ENCODE measurements at places on chromosomes 7 and 10.

DNA sequence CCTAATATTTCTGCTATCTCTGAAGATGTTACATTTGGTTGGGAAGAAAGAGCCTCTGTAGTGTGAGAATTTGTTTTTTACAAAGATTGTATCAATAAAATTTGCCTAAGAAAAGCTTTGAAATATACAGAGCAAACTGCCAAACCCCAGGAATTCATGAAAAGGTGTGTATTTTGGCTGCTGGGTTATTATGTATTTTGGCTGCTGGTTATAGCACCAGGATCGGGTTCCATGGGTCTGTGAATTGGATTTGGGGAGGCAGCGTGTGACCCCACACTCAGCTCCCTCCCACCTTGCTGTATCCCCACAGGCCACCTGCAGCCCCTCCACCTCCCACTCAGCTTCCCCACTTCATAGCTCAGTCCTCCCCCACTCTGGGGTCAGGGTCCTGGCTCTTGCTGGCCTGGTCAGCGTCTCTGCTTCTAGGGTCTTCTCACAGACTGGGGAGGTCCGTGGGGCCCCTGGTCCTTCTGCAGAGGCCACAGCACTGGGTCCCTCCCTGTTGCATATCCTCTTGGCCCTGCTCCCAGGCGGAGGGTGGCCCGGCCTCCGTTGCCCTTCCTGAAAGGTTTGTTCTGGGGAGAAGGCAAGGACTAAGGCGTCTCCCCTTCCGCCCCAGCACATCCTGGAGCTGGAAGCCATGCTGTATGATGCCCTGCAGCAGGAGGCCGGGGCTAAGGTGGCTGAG lies 24.0 kb upstream of the DPYSL4 start:
- DNase-seq, result no peak

GRCh38 chr10:98262571-98262970 lies 5.4 kb downstream of the LOXL4 start:
- DNase-seq, result no peak

DNA sequence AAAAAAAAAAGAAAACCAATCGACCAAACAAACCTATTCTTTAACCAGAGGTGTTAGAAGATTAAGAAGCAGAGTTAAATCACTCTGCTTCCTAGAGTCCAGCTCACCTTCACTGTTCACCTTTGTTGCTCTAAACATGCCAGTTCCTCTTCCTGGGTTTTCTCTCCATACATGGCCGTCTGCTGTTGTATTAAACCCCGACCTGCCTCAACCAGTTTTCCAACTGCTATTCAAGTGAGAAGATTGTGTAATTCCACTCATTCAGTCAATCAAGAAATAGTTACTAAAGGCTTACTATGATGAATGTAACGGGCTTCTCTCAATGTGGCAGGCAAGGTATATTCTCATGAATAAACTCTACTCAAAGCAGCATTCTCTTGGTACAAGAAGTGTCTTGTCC lies 8.8 kb downstream of the AASS start:
- no peak for DNase-seq

DNA sequence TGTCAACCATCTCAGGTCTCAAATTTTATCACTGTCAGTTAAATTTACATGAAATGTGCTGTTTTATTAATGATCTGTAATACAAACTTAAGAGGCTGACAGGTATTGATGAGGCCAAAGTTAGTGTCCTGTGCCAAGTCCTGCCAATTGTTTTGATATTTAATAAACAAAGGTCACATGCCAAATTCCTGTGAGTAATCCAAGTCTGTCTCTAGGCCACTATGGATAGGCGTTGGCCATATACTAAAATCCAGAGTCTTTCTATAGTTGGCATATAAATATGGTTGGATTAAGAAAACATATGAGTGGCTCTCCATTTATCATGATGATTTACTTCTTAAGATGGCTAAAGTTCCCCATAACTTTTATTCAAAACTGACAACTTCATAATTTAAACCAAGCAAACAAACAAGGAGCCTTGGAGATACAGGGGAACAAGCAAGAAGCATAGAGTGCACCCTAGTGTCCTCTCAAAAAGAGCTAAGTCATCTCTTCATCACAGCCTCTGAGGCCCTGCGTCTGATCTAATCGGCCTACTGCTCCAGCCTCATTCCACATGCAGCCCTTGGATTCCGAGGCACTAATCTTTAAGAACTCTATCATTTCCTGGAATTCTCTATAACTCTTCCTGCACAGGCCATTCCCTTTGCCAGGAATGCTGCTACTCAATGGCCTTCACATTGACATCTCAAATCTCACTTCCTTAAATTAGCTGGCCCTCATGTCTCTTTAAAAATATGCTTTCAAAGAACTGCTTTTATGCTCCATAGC lies 32.7 kb upstream of the NRCAM start:
- no peak for DNase-seq

DNA sequence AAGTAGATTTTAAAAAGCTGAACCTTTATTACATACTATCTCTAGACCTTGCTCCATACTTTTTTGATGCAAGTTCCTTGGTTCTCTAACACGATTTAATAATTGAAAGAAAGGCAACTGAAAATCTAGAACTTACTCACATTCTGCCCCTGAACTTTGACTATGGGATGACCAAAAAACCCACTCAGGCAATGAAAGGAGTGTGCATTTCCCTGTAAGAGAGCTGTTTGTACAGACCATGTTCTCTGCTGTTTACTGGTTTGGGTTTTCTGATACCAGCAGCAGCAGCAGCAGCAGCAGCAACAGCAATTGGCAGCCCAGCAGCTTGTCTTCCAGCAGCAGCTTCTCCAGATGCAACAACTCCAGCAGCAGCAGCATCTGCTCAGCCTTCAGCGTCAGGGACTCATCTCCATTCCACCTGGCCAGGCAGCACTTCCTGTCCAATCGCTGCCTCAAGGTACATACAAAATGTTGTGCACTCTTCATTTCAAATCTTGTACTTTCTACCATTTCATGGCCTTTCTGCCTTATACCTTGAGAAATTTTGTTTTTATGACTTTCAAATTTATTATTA lies 216.7 kb downstream of the FOXP2 start:
- no peak for DNase-seq

GRCh38 chr10:15439341-15439842 lies 68.3 kb upstream of the FAM171A1 start:
- DNase-seq, result no peak

GRCh38 chr7:105218215-105218614 lies 170.5 kb downstream of the SRPK2 start:
- DNase-seq, result no peak

GRCh38 chr10:60139290-60139689 lies 232.9 kb upstream of the CCDC6 start:
- no peak for DNase-seq

DNA sequence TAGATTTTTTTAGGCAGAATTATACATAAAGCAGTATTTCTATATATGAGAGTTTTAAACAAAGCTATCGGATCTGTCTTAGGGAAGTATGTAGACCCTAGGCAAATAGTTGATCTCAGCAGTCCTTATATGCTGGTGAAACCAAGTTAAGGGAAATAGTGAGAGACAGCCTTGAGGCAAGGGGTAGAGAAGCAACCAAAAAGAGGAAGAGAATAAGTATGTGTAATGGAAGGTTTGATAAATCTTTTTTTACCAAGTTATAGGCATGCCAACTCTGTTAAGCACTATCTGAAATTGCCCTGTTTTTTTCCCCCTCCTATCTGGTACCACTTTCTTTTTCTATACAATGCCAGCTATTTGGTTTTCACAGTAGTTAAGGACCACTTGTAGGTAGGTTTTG lies 19.9 kb downstream of the SPAG6 start:
- DNase-seq, result no peak

GRCh38 chr10:75857896-75858295 lies 426.5 kb downstream of the LRMDA start:
- DNase-seq, result no peak

GRCh38 chr10:63707254-63707910 lies 186.2 kb downstream of the REEP3 start:
- no peak for DNase-seq

- no peak for DNase-seq
Measured at GRCh38 chr7:65951837-65952578, 30.0 kb downstream of the GUSB start.

DNA sequence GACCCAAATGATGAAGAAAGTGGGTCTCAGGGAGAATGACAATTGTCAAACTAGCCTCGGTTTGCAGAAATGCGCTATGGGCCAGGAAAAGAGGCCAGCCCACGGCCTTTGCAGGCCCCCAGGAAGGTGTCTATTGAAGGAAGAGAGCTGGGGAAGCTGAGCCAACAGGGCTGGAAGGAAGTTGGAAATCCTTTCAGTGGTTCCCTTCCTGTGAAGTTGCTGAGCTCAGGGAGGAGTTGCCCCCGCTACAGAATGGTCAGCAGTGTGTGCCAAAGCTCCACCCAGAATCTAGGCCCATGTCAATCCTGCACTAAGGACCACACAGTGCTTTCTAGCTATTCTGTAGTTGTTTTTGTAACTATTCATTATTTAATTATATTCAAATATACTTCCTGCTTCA lies 91.6 kb upstream of the ANLN start:
- DNase-seq, result no peak

- no peak for DNase-seq
Measured at GRCh38 chr7:43211286-43211685, 98.8 kb downstream of the HECW1 start.

DNA sequence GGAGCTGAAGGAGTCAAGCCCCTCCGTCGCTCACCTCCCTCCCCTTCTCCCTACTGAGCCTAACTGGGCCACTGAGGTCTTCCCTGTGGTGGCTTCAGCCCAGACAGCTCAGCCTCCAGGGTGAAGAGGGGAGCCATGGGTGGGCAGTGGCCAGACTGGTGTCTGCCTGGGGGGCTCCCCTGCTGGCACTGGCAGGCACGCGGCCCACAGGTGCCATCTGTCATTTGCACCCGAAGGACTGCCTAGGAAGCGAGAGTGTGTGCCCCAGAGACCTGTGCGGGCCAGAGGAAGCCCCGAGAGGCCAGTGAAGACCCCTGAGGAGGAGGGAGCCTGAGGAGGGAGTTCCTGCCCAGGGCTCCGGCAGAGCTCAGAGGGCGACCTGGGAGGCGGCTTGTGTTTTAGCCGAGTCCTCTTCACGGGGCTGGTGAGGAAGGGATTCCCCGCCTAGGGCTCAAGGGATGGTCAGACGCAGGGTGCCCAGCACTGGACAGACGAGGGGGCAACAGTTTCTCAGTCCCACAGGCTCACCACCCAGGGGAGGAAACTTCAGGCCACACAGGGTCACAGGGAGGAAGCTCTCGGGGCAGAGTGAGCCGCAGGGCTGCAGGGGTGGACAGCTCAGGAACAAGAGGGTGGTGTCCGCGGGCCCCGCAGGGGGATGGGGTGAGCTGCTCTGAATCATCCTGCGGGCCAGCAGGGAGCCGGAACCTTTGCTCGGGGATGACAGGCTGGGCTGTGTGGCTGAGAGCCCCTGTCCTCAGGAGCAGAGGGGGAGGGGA lies 76.2 kb upstream of the PPP2R2D start:
- no peak for DNase-seq

GRCh38 chr7:37990337-37990736 lies 69.9 kb downstream of the EPDR1 start:
- no peak for DNase-seq

DNA sequence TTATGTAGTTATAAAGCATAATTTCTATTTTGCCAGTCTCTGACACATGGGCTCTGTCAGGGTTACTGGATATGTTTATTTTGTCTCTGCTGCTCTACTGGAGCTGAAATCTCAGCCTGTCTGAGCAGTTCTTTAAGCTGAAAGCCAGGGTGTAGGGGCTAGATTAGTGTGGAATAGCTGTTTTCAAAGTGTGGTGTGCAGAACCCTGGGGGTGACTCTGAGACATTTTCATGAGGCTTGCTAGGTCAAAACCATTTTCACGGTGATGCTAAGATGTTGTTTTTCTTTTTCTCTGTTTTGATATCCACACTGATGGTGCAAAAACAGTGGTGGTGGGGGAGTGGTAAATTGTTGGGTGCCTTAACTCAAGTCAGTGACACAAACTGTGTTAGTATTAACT lies 45.5 kb downstream of the CREM start:
- DNase-seq, result no peak

- DNase-seq, result no peak
Measured at GRCh38 chr7:143885951-143886350, 16.0 kb downstream of the TCAF1 start.

- DNase-seq, result no peak
Measured at GRCh38 chr10:36050763-36051499, 408.8 kb upstream of the FZD8 start.

- DNase-seq, result no peak
Measured at GRCh38 chr10:120630266-120630665, 173.2 kb downstream of the PLPP4 start.

DNA sequence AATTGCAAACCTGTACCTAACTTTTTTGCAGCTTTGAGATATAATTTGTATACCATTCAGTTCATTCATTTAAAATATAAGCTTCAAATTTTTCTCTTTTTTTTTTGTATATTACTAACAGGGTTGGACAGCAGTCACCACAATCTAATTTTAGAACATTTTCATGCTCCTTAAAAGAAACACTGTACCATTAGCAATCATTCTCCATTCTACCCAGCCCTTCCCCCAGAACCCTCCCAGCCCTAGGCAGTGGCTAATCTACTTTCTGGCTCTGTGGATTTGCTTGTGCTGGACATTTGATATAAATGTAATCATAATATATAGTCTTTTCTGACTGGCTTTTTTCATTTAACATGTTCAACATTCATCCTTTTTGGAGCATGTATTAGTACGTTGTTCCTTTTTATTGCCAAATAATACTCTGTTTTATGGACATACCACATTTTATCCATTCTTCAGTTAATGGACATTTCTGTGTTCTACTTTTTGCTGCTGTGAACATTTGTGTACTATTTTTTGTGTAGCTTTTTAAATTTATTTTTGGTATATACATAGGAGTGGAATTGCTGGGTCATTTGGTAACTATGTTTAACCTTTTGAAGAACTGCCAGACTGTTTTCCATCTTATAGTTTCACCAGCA lies 40.9 kb upstream of the ST7 start:
- no peak for DNase-seq

GRCh38 chr7:31116615-31117014 lies 64.5 kb downstream of the ADCYAP1R1 start:
- DNase-seq, result no peak

- DNase-seq, result no peak
Measured at GRCh38 chr7:18890134-18890533, 227.3 kb downstream of the TWIST1 start.

GRCh38 chr10:77195101-77195500 lies 442.5 kb downstream of the KCNMA1 start:
- DNase-seq, result no peak

DNA sequence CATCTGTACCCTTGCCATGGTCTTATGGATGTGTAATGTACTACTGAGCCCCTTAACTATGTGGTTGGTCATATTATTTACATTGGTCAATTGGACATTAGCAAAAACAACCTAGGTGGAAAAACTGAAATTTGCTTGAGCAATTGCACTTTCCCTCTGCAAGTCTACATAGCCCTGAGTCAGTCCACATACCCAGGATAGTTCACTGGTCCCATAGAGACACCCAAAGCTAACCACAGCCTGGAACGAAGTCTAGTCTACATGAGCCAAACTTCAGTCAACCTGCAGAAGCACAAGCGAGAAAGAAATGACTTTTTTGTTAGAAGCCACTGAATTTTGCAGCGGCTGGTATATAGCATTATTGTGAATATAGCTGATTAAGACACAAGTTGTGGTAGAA lies 37.6 kb upstream of the COL1A2 start:
- no peak for DNase-seq

- no peak for DNase-seq
Measured at GRCh38 chr7:95357623-95358022, 33.3 kb upstream of the PON1 start.

Data from naive thymus-derived CD4-positive, alpha-beta T cell (primary cell).